Activated CD4-positive, alpha-beta T cell treated with anti-CD3 and anti-CD28 coated beads, Interleukin-2, amount 50 U/mL, for 24 hours (primary cell): ENCODE measurements at places on chromosomes 2 and 18.

- peak; percentile 79 for DNase-seq
These were observed 4.9 kb upstream of the ZC3H8 start for GRCh38 chr2:112259509-112260294.

DNA sequence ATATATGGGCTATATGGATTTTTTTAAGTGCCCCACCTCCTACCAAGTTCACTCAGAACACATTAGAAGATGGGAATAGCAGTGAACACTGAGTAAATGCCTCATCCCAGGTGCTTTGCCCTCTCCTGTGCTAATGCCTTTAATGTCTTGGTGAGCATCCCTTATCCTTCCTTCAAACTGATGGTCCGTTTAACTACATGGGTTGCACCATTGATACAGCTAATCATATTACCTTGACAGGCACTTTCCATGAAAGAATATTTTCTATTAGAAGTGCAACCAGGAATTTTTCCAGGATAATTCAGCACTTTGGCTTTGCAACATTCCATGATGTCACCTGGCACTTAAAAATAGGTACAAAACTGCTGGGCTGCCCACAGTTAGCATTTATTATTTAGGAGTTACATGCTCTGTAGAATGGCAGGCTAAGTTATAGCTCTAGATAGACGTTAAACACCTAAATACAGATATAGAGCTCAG is 74.0 kb downstream of the WDPCP start:
- no peak for DNase-seq

- DNase-seq: no peak
These were observed 151.3 kb upstream of the NCK2 start for GRCh38 chr2:105593221-105593967.

DNA sequence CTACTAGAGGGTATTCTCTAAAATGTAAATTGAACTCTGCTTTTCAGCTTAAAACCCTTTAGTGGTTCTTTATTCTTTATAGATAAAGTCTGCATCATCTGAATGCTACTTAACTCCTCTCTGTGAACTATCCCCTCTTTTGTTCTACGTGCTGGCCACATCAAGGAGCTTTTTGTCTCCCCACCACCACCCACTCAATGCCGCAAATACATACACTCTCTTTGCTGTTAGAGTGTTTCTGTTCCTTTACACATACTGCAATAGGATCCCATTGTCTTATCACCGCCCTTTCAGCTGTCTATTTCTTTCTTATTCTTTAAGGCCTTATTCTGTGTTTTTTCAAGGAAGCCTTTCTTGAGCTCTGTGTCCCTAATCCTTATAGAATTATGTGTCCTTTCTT is 83.3 kb downstream of the EML4 start:
- DNase-seq: no peak

- no peak for DNase-seq
These were observed 9.8 kb upstream of the MGAT5 start for GRCh38 chr2:134244086-134244485.

GRCh38 chr2:240930631-240931318 is 24.6 kb downstream of the CROCC2 start:
- DNase-seq: no peak

GRCh38 chr18:62107881-62108280 is 79.0 kb downstream of the PIGN start:
- DNase-seq: no peak

DNA sequence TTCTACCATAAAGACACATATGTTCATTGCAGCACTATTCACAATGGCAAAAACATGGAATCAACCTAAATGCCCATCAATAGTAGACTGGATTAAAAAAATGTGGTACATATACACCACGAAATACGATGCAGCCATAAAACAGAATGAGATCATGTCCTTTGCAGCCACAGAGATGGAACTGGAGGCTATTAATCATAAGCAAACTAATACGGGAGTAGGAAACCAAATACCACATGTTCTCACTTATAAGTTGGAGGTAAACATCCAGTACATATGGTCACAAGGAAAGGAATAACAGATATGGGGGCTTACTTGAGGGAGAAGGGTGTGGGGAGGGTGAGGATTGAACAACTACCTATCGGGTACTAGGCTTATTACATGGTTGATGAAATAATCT is 7.7 kb downstream of the HMSD start:
- no peak for DNase-seq

- no peak for DNase-seq
These were observed 31.9 kb upstream of the REG3G start for GRCh38 chr2:78993518-78994148.

DNA sequence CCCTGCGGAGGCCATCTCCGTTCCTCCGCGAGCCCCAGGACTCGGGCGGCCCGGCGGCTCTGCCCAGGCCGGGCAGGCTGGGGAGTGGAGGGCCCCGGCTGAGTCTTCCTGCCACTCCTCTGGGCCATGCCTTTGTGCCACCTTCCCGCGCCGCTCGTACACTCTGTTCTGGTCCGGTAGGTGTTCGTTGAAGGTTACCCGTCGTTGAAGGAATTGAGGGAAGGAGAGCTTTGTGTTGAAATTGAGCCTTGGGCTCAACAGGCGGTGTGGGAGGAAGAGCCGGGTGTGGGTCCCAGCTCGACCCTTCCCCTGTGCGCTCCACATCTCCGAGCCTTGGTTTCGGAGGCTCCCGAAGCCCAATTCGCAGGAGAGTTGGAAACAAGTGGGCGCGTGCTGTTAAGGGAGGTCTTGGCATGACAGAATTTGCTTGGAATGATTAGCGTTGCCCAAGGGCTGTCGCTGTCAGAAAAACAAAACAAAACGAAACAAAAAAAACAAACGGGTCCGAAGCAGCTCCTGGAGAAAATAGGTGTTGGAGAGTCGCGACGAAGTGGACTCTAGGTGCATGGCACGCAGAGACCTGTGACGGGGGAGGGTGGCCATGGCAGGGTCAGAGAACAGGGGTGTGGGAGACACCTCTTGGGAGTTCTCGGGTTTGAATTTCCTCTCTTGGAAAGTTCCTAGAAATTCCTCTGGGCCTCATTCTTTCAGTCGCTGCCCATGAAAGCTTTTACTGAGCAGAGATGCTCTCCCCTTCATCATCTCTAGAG is 1.2 kb upstream of the MZT2A start:
- no peak for DNase-seq

- DNase-seq: no peak
These were observed 850.4 kb upstream of the FSHR start for GRCh38 chr2:50004667-50005066.

DNA sequence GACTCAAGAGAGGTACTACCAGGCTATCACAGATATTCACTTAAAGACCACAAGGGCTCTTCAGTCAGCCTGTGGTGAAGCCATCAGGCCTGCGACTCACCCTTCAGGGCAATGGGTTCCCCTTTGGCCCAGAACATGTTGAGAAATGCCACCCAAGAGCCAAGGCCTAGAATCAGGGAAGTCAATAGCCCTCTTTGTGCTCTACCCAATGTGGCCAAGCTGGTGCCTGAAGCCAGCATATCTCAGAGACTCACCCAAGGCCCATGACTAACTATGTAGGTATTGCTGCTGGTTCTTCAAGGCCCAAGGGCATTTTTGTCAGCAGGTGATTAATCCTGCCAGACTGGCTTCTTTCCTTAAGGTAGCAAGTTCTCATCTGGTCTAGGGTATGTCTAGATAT is 338.9 kb upstream of the SETBP1 start:
- DNase-seq: no peak
